Neural crest cell (in vitro differentiated cells): ENCODE measurements at places on chromosomes 3 and 15. TPM values are rescaled to one million over a fixed set of nuclear protein-coding genes. Genes with fewer than 3 reads are reported as not detected.

DNA sequence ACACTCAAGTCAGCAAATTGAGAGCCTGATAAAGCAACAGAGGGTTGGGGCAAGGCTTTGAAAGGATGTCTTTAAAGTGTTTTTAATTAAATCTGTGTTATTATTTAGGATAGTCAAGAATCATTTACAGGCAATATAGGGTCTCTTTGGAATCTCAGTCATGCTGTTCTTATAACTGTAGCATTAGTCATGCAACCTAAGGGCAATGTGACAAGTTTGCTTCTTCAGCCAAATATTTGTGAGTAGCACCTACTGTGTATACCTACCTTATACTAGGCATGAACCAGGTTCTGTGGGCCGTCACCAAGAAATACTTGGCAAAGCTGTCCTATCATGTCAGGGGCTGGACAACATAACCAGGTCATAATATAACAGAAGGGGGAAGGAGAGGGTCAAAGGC lies 184.6 kb upstream of the TRIM42 start:
- H3K4me3 ChIP-seq: no peak overlapping the region
- no peak for DNase-seq
- no peak overlapping the region for H3K27ac ChIP-seq

TRPM1 gene
- total RNA-seq: not detected in 2 replicates

GRCh38 chr15:49154359-49154758 lies 1.0 kb downstream of the COPS2 start:
- H3K27me3 ChIP-seq: no peaks in the 10 kb centered on the region
- H3K4me1 ChIP-seq: peaks cover 43% of the 10 kb centered on the region
- no peak for DNase-seq
- H3K4me3 ChIP-seq: peak overlapping the region; percentile 99
- no peaks in the 10 kb centered on the region for H3K36me3 ChIP-seq
- peak overlapping the region; percentile 93 for H3K27ac ChIP-seq

- no peak overlapping the region for H3K27ac ChIP-seq
- H3K36me3 ChIP-seq: no peaks in the 10 kb centered on the region
Observed at GRCh38 chr15:73239564-73240215, 129.1 kb downstream of the HCN4 start.

MB21D2 gene
- 4.9 and 5.5 TPM in 2 replicates for total RNA-seq

PLAAT1 gene
- total RNA-seq: 3.0 and 4.0 TPM in 2 replicates

- DNase-seq: peak; percentile 51
- H3K27me3 ChIP-seq: no peaks in the 10 kb centered on the region
- H3K4me3 ChIP-seq: peak overlapping the region; percentile 84
- H3K36me3 ChIP-seq: no peaks in the 10 kb centered on the region
Observed at GRCh38 chr3:69250014-69250413, 127.6 kb upstream of the LMOD3 start.

CRYGS gene
- total RNA-seq: 4.3 and 4.7 TPM in 2 replicates

FETUB gene
- not detected in 2 replicates for total RNA-seq

GRCh38 chr15:65845826-65846519 lies 23.3 kb upstream of the RAB11A start:
- H3K4me3 ChIP-seq: no peak overlapping the region
- no peaks in the 10 kb centered on the region for H3K36me3 ChIP-seq
- no peak overlapping the region for H3K27ac ChIP-seq
- no peaks in the 10 kb centered on the region for H3K27me3 ChIP-seq
- no peak for DNase-seq
- H3K4me1 ChIP-seq: peaks cover 12% of the 10 kb centered on the region

MESP1 gene
- 1.2 and 2.3 TPM in 2 replicates for total RNA-seq

MAP2K5 gene
- total RNA-seq: 19.6 and 25.2 TPM in 2 replicates

- H3K27ac ChIP-seq: no peak overlapping the region
- no peak for DNase-seq
- H3K27me3 ChIP-seq: no peaks in the 10 kb centered on the region
- peaks cover 3% of the 10 kb centered on the region for H3K36me3 ChIP-seq
Observed at GRCh38 chr3:78873641-78874040, 894.2 kb downstream of the ROBO1 start.

DNA sequence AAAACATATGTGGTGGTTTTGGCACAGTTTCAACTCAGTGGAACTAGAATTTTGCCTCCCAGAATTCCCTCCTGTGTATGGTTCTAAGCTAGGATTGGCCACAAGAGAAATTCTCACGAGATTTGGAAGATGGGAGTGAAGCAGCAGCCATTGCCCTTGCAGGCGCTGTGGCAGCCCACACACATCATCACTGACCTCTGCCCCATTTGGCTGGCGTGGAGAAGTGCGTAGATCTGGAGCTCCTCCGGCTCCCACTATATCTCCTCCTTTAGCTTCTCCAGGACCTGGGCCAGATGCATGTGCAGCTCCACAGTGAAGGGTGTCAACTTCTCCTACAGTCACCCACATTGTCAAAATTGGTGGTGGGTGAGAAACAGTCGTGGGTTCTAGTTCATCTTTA lies 199.6 kb downstream of the EFHB start:
- DNase-seq: no peak
- no peak overlapping the region for H3K27ac ChIP-seq
- H3K36me3 ChIP-seq: no peaks in the 10 kb centered on the region
- peaks cover 8% of the 10 kb centered on the region for H3K4me1 ChIP-seq
- H3K27me3 ChIP-seq: no peaks in the 10 kb centered on the region

RAB8B gene
- 51.0 and 58.4 TPM in 2 replicates for total RNA-seq

SPINK8 gene
- not detected in 2 replicates for total RNA-seq

- no peaks in the 10 kb centered on the region for H3K36me3 ChIP-seq
- DNase-seq: no peak
- no peak overlapping the region for H3K27ac ChIP-seq
Observed at GRCh38 chr3:54164192-54164975, 42.0 kb downstream of the CACNA2D3 start.

DNA sequence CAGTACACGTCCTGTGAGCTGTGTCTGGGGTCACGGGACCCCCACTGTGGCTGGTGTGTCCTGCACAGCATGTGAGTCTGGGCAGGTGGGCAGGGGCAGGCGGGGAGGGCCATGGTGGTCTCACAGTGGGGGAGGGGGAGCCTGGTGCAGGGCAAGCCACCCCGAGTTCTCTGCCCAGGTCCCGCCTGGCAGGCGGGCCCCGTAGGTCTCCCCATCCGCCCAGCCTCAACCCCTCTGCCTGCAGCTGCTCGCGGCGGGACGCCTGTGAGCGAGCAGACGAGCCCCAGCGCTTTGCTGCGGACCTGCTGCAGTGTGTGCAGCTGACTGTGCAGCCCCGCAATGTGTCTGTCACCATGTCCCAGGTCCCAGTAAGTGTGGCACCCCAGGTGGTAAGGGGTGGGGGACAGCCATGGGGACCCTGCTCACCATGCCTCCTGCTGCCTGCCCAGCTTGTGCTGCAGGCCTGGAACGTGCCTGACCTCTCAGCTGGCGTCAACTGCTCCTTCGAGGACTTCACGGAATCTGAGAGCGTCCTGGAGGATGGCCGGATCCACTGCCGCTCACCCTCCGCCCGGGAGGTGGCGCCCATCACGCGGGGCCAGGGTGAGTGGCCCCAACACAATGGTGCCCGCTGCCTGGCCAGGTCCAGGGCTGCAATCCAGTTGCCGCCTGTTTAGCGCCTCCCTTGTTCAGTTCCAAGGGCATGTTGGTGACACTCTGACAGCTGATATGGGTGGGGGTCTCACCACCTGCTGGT lies 21.9 kb downstream of the PLXNA1 start:
- peaks cover 13% of the 10 kb centered on the region for H3K4me1 ChIP-seq
- DNase-seq: no peak
- no peaks in the 10 kb centered on the region for H3K27me3 ChIP-seq
- H3K27ac ChIP-seq: no peak overlapping the region
- no peaks in the 10 kb centered on the region for H3K36me3 ChIP-seq

DNA sequence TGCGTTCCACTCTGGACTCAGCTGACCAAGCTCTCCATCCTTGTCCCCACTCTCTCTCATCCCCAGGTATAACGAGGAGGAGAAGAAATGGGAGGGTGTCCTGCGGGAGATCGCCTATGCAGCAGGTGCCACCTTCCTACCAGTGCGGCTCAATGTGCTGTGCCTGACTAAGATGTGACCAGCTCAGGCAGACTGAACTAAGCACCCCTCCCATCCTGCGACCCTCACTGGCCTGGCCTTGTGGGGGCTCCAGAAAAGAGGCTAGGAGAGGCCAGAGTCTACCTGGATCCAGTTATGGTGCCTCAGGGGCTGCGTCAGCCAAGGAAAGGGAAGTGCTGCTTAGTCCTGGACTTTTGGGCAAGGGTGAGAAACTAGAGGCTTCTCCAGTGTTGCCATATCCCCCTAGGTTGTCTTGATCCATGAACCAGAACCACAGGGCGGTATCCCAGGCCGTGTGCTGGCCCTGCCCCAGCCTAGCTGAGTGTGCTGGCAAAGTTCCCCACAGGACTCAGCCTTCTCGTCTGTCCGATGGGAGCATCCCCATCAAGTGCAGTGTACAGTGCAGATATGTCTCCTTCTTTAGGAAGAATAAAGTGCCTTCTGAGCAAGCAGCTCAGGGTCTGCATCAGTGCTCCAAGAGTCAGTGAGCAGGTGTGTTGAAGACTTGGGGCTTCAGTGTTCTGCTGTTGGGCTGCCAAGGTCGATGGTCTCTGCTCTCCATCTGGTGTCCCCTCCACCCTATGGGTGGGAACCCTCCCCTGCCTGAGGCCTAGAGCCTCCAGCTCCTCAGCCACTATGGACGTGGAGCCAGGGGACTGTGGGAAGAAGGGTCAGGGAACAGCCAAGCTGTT lies 6.7 kb downstream of the KLHL40 start:
- H3K27ac ChIP-seq: peak overlapping the region; percentile 19
- H3K36me3 ChIP-seq: no peaks in the 10 kb centered on the region
- no peaks in the 10 kb centered on the region for H3K27me3 ChIP-seq
- DNase-seq: no peak

DNA sequence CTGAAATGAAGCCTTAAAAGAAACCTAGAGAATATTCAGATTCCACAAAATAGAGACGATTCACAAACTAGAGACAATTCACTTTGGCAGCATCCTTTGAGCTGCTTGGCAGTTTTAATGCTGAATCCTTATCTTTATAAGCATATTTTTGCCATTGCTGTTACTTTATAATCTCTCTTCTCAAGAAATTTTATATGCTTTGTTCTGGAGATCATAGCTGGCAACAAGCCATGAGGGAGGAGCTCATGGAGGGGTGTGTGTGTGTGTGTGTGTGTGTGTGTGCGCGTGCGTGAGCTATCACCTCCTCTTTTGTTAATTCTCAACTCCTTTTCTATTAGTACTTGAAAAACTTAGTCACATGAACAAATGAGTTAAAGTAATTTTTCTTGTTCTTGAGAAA lies 495.0 kb upstream of the RGMA start:
- no peak for DNase-seq
- no peak overlapping the region for H3K4me3 ChIP-seq
- peaks cover 25% of the 10 kb centered on the region for H3K36me3 ChIP-seq
- H3K27ac ChIP-seq: peak overlapping the region; percentile 5

DNA sequence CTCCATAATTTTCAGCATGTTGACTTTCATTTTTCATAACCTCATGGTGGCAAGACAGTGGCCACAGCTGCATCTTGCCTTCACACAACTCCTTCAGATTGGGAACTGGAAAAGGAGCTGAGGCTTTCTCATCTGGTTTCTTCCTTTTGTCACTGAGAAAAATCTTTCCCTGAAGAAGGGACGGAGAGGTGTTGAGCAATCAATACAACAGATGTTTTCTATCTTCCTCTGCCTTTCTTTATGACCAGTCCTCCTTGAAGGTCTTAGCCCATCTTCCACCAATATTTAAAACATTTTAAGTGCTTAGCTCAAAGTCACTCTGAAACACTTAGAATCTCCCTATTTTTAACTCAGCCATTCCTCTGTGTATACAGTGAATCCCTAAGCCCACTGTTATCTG lies 11.9 kb downstream of the ZNF660 start:
- no peaks in the 10 kb centered on the region for H3K27me3 ChIP-seq
- no peak for DNase-seq
- H3K4me3 ChIP-seq: no peak overlapping the region
- no peak overlapping the region for H3K27ac ChIP-seq

GRAMD2A gene
- 0.35 and 0.48 TPM in 2 replicates for total RNA-seq

GRCh38 chr3:47251689-47252088 lies 30.9 kb downstream of the KIF9 start:
- H3K27me3 ChIP-seq: no peaks in the 10 kb centered on the region
- no peaks in the 10 kb centered on the region for H3K36me3 ChIP-seq
- no peak for DNase-seq
- no peak overlapping the region for H3K27ac ChIP-seq
- H3K4me1 ChIP-seq: peaks cover under 1% of the 10 kb centered on the region

GRCh38 chr15:45203182-45203581 lies 15.4 kb upstream of the SHF start:
- H3K27ac ChIP-seq: no peak overlapping the region
- DNase-seq: no peak
- peaks cover 14% of the 10 kb centered on the region for H3K4me1 ChIP-seq
- H3K27me3 ChIP-seq: peaks cover 38% of the 10 kb centered on the region
- peak overlapping the region; percentile 45 for H3K4me3 ChIP-seq
- peaks cover 6% of the 10 kb centered on the region for H3K36me3 ChIP-seq

TM4SF1 gene
- total RNA-seq: not detected in 2 replicates

DNA sequence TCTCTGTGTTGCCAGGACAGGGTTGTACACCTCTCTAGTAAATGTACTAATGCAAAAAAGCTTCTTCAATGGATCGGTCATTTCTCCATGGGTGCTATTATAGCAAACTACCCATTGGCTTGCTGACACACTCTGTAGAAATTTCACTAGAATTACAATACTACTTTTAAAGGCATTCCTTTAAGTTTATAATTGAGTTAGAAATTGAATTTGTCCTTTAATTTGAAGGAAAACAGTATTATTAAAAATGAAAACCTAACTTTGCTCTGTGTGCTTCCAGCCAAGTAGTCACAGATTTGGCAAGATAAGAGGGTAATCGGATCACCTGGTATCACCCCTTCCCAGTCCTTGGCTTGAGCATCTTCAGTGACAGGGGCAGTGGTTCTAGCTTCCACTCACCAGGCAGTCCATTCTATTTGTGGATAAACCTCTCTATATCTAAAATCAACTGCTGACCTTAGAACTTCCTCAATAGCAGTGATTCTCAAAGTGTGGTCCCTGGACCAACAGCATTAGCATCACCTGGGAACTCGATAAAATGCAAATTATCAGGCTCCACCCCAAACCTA lies 93.2 kb downstream of the GHSR start:
- no peaks in the 10 kb centered on the region for H3K4me1 ChIP-seq
- DNase-seq: no peak
- no peak overlapping the region for H3K4me3 ChIP-seq
- no peak overlapping the region for H3K27ac ChIP-seq
- peaks cover 19% of the 10 kb centered on the region for H3K36me3 ChIP-seq

SYNPR gene
- not detected in 2 replicates for total RNA-seq

ALDH1L1 gene
- 0.49 and 0.66 TPM in 2 replicates for total RNA-seq

SMAD3 gene
- total RNA-seq: 39.5 and 44.8 TPM in 2 replicates

TPRG1 gene
- total RNA-seq: 0.61 and 0.91 TPM in 2 replicates

PSTPIP1 gene
- 0.84 and 1.5 TPM in 2 replicates for total RNA-seq

CPA3 gene
- total RNA-seq: not detected in 2 replicates

DNA sequence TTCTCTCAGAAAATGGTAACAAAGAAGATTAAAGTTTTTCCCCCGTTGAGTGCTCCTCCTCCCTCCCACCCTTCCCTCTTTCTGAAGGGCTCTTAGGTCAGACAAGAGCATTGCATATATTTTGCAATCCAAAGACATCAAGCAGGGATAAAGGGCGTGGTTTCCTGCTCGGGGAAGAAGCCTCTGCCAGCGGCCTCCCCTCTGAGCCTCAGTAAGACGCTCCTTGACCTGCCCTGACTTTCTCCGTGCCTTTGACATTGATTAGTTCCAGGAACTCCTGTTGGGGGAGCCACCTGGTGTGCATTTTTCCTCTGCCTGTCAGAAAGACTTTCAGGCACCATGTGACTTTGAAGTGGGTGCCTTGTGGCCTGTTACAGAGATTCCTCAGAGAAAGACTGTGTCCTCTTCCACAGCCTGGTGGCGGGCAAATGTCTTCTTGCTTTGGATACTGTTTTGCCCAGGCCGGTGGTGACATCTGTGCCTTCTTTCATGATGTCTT lies 87.2 kb upstream of the TBL1XR1 start:
- peak; percentile 6 for DNase-seq
- H3K27ac ChIP-seq: peak overlapping the region; percentile 97
- H3K36me3 ChIP-seq: no peaks in the 10 kb centered on the region
- H3K4me1 ChIP-seq: peaks cover 31% of the 10 kb centered on the region
